ENCODE measurements at places on chromosomes 1 and 21.

DNA sequence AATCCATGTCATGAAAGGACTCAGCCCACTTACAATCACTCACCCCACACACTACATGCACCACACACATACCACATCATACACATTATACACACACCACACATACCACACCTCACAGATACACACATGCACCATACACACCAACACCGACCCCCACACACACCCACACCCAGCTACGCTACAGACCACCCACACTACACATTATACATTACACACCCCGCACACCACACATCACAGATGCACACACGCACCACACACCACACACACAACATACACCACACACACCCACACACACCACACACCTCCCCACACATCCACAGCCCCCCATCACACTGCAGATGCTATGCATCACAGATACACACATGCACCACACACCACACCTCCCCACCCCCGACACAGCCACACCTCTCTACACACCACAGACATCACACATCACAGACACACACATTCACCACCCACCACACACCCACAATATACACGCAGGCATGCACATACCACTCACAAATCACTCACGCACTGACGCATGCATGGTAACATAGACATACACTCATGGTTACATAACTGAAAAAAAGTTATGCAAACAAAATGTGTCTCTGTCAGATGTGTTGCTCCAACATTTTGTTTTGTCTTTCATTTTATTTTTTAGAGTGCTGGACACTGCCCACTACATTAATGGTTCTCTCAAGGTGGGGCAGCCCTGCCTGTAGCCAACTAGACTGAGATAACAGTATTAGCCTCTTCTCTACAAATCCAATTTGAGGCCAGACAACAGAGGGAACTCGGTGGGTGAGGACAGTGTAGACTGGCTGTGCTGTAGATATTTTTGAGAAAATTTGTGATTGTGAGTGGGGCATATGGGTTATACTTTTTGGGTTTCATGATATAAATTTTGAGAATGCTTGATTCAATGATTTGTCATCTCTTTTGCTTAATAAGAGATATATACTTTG is 15.2 kb upstream of the PGBD2 start:
- no peak for DNase-seq

- DNase-seq: no peak
Measured at GRCh38 chr1:154877370-154877974, 7.4 kb upstream of the KCNN3 start.

DNA sequence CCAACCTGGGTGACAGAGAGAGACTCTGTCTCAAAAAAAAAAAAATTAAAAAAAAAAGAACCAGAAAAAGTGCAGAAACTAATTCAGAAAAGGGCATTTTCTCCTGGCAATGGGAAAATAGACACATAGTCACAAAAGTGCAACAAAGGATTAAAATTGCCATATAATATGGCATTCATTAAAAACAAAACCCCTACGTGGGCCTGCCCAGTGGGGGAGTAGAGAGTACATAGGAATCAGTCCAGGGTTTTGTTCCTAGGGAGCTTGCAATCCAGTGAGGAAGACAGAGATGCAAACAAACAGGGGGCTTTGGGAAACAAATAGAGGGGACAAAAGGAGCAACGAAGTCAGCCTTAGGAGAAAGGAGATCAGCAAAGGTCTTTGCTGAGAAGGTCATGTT is 4.5 kb upstream of the TRABD2B start:
- DNase-seq: no peak

DNA sequence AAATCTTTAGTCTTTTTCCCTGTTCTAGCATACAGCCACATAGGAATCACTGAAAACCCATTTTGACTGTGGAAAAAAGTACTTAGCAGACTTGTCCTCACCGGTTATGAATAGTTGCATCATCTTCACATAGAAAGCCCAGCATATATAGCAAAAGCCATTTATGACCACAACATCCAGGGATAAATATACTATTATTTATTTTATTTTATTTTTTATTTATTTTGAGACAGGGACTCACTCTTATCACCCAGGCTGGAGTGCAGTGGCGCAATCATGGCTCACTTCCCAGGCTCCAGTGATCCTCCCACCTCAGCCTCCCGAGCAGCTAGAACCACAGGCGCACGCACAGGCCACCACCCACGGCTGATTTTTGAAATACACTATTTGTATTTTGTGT is 175.3 kb downstream of the GALNT2 start:
- DNase-seq: no peak

- no peak for DNase-seq
Measured at GRCh38 chr1:209485167-209485566, 98.3 kb upstream of the CAMK1G start.

- no peak for DNase-seq
Measured at GRCh38 chr1:165463978-165464377, 19.1 kb upstream of the RXRG start.

- DNase-seq: no peak
Measured at GRCh38 chr1:10575616-10576015, 100.9 kb downstream of the PEX14 start.

DNA sequence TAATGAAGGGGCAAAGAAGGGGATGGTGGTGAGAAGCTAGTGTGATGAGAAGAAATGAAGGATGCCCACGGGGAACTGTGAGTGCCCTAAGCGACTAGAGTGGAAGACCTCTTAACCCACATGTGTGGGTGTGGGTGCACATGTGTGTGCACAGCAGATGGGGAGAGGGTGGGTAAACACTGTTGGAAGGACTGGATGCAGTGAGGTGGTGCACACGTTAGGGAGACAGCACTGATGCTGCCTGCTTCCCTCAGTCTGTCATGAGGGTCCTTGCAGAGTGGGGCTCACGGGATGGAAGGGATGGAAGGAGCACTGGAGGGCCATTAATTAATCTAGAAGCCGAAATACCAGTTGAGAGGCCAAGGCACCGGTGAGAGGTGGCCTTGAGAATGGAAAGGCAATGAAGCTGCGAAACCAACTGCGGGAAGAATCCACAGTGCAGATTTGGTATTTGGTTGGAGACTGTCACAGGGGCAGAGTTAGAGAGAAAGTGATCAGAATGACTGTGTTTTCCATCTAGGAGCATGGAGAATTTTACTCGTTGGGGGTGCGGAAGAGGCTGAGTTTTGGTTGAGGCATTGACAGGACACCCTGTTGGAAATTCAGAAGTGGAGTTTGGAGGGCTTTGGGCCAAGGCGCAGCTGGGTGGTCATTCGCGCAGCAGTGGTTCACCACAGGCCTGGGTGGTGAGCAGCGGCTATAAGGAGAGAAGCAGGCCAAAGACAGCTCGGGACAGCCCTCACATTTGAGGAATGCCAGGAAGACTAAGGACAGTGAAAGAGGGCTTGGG is 15.8 kb downstream of the RCSD1 start:
- DNase-seq: no peak

- peak; percentile 20 for DNase-seq
Measured at GRCh38 chr21:29649406-29649814, 290.4 kb downstream of the GRIK1 start.

DNA sequence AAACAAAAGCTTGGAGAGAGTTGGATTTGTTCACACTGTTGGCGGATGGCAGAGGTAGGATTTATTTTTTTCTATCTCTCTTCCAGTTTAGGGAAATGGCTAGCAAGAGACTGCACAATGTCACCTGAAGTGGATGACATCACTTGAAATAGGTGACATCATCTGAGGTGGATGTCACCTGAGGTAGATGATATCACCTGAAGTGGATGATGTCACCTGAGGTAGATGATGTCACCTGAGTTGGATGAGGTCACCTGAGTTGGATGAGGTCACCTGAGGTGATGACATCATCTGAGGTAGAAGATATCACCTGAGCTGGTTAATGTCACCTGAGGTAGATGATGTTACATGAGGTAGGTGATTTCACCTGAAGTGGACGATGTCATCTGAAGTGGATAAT is 413.4 kb downstream of the DSCAM start:
- no peak for DNase-seq

DNA sequence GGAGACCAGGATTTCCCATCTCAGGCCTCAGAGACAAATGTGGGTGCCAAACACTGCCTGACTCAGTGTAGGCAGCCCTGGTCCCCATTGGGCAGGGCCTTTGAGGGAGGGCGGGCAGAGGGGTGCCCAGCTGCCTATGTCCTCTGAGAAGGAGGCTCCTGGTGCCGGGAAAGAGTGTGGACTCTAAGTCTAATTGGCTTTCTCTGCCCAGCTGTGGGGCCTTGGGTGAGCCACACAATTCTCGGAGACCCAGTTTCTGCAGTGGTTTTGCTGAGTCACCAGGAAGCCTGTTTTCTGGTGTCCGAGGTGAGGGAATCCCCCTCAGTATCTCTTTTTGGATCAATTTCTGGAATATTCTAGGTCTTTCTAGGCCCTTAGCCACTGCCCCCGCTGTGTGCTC is 35.3 kb upstream of the ACTL8 start:
- DNase-seq: no peak

GRCh38 chr1:3907621-3908165 is 7.6 kb upstream of the C1orf174 start:
- no peak for DNase-seq

- no peak for DNase-seq
Measured at GRCh38 chr1:232435729-232436128, 194.2 kb downstream of the SIPA1L2 start.

GRCh38 chr1:116537040-116537831 is 33.6 kb downstream of the CD58 start:
- no peak for DNase-seq

GRCh38 chr1:241090798-241091197 is 266.2 kb downstream of the RGS7 start:
- DNase-seq: no peak

- peak; percentile 38 for DNase-seq
Measured at GRCh38 chr21:20739421-20739820, 258.8 kb upstream of the NCAM2 start.

DNA sequence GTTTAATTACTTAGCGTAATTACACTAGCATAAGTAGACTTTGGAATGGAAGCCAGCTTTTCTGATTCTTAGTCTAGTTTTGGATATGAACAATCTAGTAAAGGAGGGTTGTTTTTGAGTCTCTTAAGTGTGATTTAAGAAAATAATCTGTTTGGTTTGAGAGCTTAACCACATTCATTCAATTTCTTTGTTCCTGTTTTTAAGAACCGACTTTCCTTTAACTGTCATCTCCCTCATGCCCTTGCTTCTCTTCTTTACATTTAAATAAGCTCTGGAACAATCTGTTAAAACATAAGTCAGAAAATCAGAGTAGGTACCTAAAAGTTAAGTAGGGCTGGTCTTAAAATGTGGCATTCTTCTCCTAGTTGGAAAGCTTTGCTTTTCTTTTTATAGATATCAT is 27.7 kb downstream of the CDC42 start:
- DNase-seq: peak; percentile 30

- no peak for DNase-seq
Measured at GRCh38 chr1:219732814-219733491, 120.0 kb upstream of the ZC3H11B start.

DNA sequence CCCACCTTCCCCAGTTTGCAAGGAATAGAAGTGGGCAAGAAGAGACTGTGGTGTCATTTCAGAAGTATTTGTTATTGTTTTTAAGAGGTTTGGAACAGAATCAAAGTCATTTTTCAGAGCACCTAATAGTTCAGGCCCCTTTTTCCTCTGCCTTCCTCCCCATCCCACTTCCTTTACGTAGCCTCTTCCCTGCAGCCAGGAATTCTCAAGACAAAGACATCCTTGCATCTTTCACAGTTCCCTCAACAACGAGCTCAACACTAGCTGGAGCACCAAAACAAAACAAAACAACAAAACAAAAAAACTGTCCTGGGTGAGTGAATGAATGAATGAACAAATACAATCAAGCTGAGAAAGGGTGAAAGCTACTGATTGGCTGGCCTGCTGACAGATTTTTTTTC is 7.0 kb downstream of the PALMD start:
- no peak for DNase-seq

DNA sequence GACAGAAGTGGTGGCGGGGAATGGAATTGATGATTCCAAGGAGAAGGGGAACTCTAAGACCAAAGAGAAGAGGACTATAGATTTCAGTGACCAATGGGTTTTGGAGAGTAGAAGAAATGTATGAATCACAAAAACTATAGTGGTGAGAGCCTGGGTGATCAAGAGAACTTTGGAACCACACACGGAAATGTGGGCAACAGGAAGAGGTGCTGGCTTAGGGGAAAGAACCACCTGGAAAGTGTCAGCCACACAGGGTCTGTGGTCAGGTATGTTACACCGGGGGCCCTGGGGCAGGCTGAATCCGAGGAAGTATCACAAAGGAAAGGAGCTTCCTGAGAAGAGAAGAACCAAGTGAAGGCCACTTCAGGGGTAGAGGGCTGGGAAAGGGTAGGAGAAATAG is 11.5 kb upstream of the CHIA start:
- no peak for DNase-seq

DNA sequence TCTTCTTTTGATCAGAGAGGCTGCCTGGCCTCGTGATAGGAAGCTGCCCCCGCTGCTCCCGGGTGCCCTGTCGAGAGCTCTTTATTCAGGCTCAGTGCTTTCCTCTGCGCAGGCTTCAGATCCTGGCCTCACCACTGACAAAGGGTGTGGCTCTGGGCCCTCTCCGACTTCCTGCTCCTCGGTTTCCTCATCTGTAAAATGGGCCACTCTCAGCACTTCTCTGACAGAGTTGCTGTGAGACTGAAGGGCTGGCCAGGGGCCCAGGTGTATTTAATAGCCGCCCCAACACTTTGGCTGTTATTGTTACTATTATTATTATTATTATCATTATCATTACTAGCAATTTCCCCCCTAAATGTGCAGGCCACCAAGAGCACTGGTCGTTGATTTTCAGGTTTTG is 61.0 kb upstream of the EFHD2 start:
- DNase-seq: no peak

DNA sequence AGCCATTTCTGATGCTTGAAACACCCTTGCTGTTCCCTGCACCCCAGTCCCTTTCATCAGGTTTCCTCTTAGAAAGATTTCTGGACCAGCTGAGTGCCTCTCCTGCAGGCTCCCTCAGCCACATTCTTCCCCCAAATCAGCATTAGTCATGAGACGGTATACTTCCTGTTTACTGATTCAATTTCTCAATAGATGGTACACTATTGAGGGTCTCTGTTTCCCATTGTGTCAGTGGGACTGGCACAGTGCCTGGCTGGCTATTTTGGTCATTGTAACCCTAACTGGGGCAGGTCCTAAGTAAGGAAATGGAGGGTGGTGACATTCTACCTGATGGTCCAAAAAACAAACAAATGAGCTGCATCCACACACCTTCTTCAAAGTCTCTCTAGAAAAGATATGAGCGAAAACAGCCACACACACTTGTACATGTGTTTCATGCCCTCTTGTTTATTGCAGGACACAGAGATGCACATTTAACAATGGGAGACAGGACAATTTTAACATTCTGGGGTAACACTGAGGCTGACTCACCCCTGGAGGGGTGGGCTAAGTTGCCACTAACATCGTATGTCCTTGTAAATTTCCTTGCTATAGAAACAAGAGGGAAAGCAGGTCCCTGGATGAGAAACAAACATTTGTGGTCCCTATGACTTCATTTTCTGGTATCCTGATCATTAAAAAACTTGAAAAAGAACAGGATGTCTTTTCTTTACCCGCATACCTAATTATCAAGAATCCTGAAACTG is 77.5 kb downstream of the RRAGC start:
- DNase-seq: no peak
